ENCODE measurements at places on chromosomes 3 and 15. TPM values are rescaled to one million over a fixed set of nuclear protein-coding genes. Genes with fewer than 3 reads are reported as not detected.

DNA sequence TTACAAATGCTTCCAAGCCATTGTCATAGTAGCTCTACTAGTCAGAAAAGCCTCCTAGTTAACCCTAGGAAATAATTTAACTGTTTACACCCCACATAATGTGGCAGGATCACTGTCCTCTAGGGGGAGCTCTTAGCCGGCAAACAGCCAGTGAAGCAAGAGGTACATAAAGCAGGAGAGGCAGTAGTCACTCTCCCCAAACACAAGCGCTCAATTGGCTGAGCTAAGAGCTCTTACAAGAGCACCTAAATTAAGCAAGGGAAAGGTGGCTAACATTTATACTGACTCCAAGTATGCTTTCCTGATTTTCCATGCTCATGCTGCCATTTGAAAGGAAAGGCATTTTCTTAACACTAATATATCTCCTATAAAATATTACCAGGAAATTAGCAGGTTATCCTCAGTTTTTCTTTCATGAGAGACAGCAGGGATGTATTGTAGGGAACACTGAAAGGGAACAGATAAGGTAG lies 37.6 kb downstream of the NCEH1 start:
- peak; percentile 78 for DNase-seq

DNA sequence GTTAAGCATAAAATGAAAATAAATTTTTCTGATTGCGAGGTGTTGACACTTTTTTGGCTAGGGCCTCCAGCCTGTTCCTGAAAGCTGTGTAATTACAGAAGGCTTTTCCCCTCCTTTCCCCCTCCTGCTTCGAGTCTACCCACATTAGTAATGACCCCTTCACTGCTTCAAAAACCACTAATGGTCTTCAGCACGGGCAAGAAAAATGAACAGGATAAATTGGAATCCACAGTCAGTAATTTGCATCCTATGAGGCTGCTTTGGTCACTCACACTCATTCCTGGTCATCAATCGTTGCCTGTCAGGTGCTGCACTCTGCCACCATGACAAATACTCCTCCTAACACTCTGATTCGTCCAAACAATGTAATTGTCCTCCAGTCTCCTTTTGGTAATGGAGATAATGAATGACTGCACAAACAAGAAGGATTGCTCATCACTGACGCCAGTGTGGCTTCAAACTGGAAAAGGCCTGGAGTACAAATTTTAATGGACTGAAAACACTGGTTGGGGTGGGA lies 148.6 kb downstream of the MEIS2 start:
- DNase-seq = no peak

- DNase-seq = no peak
These were observed 43.4 kb upstream of the APEH start for GRCh38 chr3:49630784-49631183.

DNA sequence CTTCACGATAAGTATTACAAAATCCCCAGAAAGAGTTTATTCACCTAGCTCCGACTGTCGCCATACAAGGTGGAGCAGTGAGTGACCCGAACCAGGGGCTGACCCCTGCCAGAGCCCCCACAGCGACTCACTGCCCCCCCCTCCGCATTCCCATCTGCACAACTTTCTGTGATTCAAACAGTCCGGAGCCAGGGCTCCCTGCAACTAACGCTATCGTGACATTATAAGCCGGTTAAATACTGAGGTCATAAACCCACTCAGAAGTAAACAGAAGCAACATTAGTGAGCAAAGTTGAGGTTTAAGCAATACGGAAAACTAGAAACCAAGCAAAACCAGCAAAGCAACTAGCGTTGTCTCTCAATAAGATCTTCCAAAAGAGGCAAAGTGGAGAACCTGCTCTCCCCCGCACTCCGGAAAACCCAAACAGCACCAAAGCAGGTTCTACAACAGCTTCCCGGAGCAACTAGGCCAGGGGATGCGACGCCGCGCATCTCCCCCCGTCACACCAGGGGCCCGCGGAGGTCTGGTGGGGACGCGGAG lies 642 bp downstream of the SCAP start:
- DNase-seq = peak; percentile 45

Gene IL5RA
- total RNA-seq = 0.08 TPM

GRCh38 chr3:188185717-188186251 lies 31.8 kb downstream of the LPP start:
- no peak for DNase-seq

DNA sequence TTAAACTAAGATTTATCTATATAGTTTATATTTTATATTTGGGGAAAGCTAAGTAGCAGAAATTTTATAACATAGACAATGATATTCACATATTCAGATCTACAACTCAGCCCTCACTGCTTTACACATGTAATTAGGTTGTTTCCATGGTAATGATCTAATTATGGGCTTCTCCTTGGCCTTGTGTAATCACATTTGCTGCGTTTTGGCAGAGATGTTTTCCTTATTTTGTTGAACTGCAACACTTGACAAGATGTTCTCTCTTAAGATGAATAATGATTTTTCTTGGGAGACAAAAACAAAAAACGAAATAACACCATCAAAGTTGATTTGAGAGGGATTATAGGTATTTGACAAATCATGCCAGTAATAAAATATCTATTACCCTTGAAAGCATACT lies 635.6 kb upstream of the TBL1XR1 start:
- no peak for DNase-seq

Gene FBXO40
- total RNA-seq = 0.08 TPM

DNA sequence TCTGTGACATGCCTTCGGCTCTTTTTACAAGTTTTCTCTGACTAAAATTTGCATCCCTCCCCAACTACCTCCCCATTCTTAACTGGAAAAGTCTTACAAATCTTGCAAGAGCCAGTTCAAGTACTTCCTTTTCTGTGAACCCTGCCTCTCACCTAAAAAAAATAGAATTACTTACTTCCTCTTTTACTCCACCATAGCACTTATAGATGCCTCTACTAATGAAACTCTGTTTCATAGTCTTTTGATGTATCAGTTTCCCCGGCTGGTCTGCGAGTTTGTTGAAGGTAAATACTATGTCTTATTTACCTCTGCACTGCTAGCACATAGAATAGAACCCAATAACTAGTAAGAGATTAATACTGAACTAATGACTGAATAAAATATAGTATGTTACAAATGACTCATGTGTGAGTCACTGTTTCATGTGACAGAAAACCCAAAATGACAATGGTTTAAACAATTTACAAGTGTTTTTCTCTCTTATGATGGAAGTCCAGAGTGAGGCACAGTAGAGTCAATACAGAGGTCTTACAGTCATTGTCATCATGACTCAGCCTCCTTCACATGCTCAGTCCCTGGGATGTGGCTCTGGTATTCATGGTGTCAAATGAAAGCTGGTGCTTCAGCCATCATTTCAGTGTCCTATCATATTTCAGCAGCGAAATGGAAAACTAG lies 393.5 kb downstream of the RSL24D1 start:
- DNase-seq = no peak

DNA sequence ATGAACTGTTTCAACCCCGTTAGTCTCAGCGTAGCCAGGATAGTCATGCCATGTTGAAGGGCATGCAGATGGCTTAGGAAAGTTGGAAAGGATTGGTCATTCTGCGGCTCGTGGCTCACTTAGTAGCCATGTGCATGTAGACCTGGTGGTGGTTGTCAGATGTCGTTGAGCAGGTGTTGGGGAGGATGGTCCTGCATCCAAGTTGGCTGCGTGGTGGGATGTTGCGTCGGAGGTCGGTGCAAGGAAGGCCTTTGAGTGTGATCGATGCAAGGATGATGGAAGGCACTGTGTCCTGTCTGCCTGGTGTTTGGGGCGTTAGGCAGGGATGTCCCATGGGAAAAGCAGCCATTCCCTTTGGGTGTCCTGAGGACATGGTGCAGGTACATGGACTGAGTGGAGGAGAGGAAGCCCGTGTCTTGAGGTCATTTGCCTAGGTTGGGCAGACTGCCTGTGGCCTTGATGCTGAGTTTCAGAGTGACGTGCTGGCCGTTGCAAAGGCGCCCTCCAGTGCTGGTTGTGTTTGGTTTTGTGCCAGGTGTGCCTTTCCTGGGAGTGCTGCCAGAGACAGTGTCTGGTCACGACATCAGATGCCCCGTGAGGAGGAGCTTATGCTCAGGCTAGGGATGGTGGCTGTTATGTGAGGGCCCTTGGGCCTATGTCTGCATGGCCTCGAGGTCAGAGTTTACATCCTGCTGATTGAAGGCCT lies 103.4 kb downstream of the SNRPN start:
- DNase-seq = peak; percentile 21

DNA sequence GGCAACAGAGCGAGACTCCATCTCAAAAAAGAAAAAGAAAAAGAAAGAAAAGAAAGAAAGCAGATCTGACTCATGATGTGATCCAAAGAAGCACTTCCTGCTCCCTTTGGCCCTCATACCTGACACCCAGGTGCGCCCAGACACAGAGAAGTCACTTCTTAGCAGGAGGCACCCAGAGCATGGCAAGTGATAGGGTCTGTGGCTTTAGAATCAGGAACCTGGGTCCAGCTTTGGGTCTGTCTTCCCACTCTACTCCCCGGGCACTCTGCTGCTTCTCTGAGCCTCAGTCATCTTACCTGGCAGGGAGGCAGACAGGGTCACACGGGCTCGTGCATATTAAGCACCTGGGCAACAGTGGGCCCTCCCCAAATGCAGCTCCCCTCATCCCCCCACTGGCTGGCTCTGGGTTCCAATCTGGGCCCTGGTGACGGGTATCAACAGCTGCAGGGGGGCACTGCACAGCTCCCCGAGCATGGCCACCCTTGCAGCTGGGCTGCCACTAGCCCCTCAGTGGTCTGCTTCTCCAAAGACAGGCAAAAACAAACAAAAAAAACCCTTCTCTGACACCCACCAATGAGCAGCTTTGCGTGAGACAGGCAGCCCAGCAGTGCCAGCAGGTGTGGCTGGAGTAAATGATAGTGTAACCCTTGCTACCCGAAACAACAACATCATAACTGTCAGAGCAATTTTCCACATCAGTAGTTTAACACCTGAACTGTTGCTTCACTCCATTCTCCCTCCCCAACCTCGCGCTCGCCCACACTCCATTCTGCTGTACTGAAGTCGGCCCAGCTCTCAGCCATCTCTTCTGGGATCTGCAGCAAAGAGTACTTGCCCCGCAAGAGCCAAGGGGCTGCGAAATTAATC lies 99.8 kb downstream of the MEGF11 start:
- no peak for DNase-seq

- DNase-seq = no peak
These were observed 535.6 kb downstream of the NLGN1 start for GRCh38 chr3:173933113-173933512.

DNA sequence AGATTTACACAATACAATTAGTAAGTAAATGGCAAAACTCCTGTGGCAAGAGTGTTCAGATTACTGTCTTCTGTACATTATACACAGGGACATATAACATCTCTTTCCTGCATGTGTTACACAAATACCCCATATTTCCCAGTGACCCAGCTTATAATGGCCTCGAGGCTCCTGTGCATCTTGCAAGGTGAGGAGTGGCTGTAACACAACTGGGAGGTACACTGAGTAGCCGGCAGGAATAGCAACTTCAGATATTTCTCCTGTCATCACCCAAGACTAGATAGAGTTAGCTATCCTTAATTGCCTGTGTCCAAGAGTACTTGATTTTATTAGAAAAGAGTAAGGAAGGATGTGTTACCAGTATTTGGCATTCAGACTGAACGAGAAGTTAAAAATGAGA lies 5.6 kb downstream of the GMPS start:
- no peak for DNase-seq

DNA sequence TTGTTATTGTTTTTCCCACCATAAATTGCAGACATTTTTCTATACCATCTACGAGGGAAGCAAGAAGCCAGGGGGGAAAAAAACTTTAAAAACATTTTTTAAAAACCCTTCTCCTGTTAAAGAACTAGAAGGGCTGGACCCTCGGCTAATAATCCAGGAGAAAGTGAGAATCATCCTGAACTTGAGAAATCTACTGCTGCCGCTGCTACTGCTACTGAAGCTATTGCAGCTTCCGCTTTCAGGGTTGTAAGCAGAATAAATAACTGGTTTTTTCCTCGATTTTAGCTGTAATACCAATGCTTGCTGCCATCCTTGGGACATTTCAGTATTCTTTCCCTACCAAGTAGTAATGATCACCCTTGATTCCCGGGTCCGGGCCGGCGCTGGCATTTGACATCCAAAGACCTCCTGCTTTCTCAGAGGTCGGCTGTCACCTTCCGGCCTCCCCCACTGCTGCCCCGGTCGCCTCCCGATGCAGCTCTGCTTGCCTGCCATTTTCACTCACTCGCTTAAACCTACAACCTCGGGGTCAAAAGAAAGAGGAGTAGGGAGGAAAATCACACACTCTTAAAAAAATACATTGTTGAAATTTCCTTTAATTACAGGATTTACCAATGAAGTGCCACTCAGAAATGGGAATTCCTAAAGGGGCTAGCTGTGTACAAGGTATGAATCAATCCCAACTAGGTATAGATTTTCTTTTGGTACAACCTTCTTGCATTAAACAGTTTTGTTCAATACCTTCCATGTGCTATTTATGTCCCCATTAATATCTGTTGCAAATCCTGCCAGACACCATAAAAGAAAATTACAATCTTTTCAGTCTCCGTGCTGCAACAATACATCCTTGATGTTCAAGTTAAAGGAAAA lies 674 bp upstream of the MECOM start:
- no peak for DNase-seq

DNA sequence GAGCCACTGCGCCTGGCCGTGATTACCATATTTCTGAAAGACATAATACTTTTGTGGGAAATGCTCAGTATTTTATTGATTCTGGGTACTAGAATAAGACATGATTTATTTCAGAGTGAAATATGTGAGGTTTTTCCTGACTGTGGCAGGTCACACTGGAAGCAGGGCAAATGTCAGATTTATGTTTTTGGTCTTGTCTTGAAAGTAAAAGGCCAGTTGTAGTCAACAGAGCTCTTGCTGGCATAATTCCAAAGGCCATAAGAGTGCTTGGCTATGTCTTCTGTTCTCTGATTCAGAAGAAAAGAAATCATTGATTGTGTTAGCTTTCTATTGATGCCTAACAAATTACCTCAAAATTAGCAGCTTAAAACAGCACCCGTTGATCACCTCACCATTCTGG lies 176.4 kb downstream of the TJP1 start:
- no peak for DNase-seq

GRCh38 chr3:17154941-17155340 lies 270.2 kb downstream of the PLCL2 start:
- DNase-seq = no peak

Gene FSTL1
- total RNA-seq = 20.8 TPM

Gene POPDC2
- 0.37 TPM for total RNA-seq

DNA sequence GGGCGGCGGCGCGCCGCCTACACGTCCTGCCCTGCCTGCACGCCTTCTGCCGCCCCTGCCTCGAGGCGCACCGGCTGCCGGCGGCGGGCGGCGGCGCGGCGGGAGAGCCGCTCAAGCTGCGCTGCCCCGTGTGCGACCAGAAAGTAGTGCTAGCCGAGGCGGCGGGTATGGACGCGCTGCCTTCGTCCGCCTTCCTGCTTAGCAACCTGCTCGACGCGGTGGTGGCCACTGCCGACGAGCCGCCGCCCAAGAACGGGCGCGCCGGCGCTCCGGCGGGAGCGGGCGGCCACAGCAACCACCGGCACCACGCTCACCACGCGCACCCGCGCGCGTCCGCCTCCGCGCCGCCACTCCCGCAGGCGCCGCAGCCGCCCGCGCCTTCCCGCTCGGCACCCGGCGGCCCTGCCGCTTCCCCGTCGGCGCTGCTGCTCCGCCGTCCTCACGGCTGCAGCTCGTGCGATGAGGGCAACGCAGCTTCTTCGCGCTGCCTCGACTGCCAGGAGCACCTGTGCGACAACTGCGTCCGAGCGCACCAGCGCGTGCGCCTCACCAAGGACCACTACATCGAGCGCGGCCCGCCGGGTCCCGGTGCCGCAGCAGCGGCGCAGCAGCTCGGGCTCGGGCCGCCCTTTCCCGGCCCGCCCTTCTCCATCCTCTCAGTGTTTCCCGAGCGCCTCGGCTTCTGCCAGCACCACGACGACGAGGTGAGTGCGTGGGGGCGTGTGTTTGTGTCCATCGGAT lies 602 bp downstream of the TRIM71 start:
- no peak for DNase-seq

Gene ISL2
- total RNA-seq = not detected

All from liver (tissue), 10 donors.